Endodermal cell (in vitro differentiated cells): ENCODE measurements at places on chromosomes 11 and 22. TPM values are rescaled to one million over a fixed set of nuclear protein-coding genes. Genes with fewer than 3 reads are reported as not detected.
A peak's percentile ranks its signal among the peaks of the same experiment; 100 is the strongest.

- no peak overlapping the region for H3K4me3 ChIP-seq
- no peaks in the 10 kb centered on the region for H3K27me3 ChIP-seq
- H3K36me3 ChIP-seq, result no peaks in the 10 kb centered on the region
- DNase-seq, result no peak
Measured at GRCh38 chr11:15569305-15570025, 454.7 kb downstream of the INSC start.

GRCh38 chr11:35907648-35908431, 36.0 kb upstream of the LDLRAD3 start:
- no peak for DNase-seq
- H3K27ac ChIP-seq, result no peak overlapping the region
- no peaks in the 10 kb centered on the region for H3K27me3 ChIP-seq
- no peak overlapping the region for H3K4me3 ChIP-seq
- no peaks in the 10 kb centered on the region for H3K4me1 ChIP-seq

DNA sequence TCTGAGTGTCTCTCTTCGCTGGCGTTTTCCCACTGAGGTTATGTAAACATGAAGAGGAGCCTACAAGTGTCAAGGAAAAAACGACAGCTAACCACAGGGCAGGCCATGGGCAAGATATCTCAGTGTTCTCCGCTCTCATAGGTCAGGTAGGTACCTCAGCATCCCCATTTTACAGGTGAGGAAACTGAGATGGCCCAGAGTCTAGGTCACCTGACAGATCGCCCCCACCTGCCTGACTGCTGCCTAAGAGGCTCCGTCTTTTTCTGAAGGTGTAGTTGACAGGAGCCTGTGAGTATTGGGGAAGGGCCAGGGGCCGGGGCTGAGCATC, 847 bp upstream of the NDUFA6 start:
- no peak overlapping the region for H3K27ac ChIP-seq
- peak overlapping the region; percentile 96 for H3K4me3 ChIP-seq
- no peaks in the 10 kb centered on the region for H3K27me3 ChIP-seq
- H3K36me3 ChIP-seq, result peaks cover 22% of the 10 kb centered on the region
- no peaks in the 10 kb centered on the region for H3K4me1 ChIP-seq

GRCh38 chr11:135027461-135027860, 615.4 kb upstream of the B3GAT1 start:
- no peak overlapping the region for H3K27ac ChIP-seq
- DNase-seq, result peak; percentile 90
- H3K36me3 ChIP-seq, result no peaks in the 10 kb centered on the region
- no peaks in the 10 kb centered on the region for H3K27me3 ChIP-seq

GRCh38 chr22:17548010-17548755, 15.1 kb upstream of the SLC25A18 start:
- no peak for DNase-seq
- H3K27ac ChIP-seq, result peak overlapping the region; percentile 24
- no peaks in the 10 kb centered on the region for H3K4me1 ChIP-seq
- H3K36me3 ChIP-seq, result peaks cover 83% of the 10 kb centered on the region
- no peaks in the 10 kb centered on the region for H3K27me3 ChIP-seq

DNA sequence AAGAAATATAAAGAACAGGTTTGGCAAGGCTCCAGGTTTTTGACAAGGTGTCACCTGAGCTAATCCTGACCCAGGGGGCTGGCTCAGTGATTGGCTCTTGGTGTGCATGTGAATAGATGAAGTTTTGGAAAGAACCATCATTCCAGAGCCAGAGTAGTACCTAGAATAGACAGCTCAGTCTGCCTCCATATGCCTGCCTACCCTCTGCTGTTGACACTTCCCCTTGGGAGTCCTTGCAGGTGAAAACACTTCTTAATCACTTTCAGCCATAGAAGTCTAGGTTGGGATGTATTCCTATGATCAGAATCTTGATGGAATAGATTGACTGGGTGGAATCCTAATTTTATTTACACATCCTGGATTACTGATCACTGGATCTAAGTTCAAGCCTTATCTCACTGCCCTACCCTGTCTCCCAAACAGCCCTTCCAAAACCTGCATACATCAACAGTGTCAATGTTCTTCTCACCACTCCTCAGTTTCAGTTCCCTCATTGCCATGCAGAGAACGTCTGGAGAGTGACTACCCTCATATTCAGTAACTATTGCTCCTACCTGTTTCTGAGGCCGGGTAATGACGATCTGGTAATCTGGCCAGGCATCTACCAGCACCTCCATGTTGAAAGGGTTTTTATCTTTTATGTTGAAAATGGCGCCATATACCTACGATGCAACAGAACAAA, 6.7 kb downstream of the GLYATL2 start:
- H3K4me3 ChIP-seq, result no peak overlapping the region
- H3K27me3 ChIP-seq, result no peaks in the 10 kb centered on the region
- H3K36me3 ChIP-seq, result no peaks in the 10 kb centered on the region
- no peak overlapping the region for H3K27ac ChIP-seq
- no peak for DNase-seq

GRCh38 chr22:33869946-33870345, 50.3 kb downstream of the LARGE1 start:
- peaks cover 5% of the 10 kb centered on the region for H3K27me3 ChIP-seq
- no peak overlapping the region for H3K27ac ChIP-seq
- H3K4me1 ChIP-seq, result no peaks in the 10 kb centered on the region
- H3K4me3 ChIP-seq, result no peak overlapping the region
- no peak for DNase-seq

DNA sequence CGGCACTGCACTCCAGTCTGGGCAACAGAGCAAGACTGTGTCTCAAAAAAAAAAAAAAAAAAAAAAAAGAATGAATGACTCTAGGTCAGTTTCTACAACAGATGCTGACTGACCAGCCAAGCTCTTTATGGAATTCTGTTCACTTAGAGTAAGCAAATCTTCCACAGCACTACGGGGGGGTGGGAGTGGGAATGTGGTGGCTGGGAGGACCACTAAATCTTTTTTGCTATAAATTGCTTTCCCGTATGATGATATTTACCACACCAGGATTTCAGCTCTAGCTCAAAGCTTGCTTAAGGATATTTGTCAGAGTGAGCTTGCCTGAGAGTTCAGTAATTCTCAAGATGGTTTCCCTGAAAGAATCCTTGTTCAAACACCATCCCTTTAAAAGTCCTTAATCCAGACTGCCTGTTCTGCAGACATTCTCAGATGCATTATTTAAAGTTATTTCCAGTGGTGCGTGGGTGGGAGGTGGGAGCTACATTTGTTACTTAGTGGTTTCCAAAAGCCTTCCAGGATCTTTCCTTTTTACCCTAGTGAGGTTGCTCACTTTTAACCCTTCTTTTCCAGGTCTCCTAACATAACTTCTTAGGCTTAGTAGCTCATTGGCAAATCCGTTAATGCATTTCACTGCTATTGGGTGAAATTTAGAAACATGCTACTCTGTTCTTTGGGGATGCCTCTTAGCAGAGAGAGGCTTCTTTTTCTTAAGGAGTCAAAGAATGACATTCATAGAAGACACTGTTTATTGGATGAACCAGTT, 65.9 kb downstream of the UBASH3B start:
- no peaks in the 10 kb centered on the region for H3K27me3 ChIP-seq
- no peak overlapping the region for H3K27ac ChIP-seq
- peaks cover 5% of the 10 kb centered on the region for H3K4me1 ChIP-seq
- H3K36me3 ChIP-seq, result no peaks in the 10 kb centered on the region
- DNase-seq, result no peak
- H3K4me3 ChIP-seq, result no peak overlapping the region

- H3K27ac ChIP-seq, result no peak overlapping the region
- DNase-seq, result peak; percentile 79
- no peak overlapping the region for H3K4me3 ChIP-seq
- no peaks in the 10 kb centered on the region for H3K4me1 ChIP-seq
Measured at GRCh38 chr11:120546312-120547205, 35.0 kb downstream of the GRIK4 start.

GRCh38 chr22:33248948-33249347, 190.8 kb upstream of the SYN3 start:
- H3K4me3 ChIP-seq, result no peak overlapping the region
- peaks cover 34% of the 10 kb centered on the region for H3K27me3 ChIP-seq
- H3K4me1 ChIP-seq, result no peaks in the 10 kb centered on the region
- DNase-seq, result no peak

The NLRP10 gene
- 0.15 and 0.45 TPM in 2 replicates for total RNA-seq

The ZP1 gene
- total RNA-seq, result not detected in 3 replicates
